HS-5 (cell line): ENCODE measurements at places on chromosomes 7 and 10.

DNA sequence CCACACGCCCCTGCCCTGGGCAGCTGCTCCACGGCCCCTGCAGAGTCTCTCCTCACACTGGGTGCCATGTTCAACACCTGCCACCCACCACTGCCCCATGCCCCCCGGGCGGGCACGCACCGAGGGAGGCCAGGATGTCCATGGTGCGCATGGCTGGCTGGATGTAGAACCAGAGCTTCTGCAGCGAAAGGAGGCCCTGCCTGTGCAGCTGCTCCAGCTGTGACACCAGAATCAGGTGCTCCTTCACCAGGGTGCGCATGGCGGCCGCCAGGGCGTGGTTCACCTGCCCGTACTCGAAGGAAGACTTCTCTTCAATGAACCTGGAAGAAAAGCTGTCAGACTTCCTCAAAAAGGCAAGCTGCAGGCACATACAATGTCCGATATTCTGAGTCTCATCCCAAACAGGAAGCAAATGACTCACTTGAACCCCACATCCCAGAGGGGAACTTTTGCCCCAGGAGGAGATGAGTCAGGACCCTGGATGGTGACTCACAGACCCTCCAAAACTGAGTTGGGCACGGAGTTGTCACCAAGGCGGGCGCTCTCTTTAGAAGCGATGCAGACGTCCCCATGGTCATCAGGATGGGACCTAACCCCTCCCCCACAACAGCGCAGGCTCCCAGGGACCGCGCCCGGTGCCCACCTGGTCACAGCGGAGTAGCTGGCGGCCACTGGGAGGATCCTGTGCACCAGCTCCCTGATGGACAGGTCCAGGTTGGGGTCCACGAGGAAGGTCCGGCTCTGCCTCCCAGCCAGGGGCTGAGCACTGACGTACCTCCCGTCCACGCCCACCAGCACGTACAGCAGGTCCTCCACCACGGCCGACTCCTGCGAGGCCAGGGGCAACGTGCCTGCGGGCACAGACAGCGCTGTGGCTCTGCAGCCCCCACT lies 15.5 kb downstream of the TUBGCP2 start:
- peak; percentile 75 for DNase-seq

GRCh38 chr10:129531969-129532660 lies 65.1 kb downstream of the MGMT start:
- no peak for DNase-seq

DNA sequence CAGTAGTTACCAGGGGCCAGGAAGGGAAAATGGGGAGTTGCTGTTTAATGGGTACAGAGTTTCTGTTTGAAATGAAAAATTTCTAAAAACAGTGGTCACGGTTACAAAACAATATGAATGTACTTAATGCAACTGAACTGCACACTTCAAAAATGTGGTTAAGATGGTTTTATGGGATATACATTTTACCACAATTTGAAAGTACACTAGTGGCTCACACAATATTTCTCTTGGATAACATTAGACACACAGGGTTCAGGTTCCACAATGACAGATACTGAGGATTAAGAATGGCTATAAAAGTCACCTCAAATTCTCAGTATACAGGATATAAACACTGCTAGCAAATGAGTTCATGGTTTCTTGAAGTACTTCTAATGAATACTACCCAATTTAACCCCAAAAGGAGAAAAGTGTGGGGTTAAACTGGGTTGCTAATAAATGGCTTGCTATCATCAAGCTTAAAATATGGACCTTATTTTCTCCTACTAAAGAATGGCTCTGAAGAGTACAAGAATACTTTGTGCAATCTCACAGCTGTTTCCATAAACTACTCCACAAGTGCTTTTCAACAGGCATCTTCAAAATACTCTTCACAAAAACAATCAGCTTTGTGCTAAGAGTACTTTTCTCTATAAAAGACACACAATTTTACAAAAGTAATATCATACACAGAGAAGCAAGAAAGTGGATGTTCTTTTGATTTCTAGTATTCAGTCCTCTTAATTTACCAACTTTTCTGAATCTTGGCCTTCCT lies 92.9 kb downstream of the SRPK2 start:
- DNase-seq: no peak

- no peak for DNase-seq
Measured at GRCh38 chr7:3056234-3057065, 12.8 kb upstream of the CARD11 start.

DNA sequence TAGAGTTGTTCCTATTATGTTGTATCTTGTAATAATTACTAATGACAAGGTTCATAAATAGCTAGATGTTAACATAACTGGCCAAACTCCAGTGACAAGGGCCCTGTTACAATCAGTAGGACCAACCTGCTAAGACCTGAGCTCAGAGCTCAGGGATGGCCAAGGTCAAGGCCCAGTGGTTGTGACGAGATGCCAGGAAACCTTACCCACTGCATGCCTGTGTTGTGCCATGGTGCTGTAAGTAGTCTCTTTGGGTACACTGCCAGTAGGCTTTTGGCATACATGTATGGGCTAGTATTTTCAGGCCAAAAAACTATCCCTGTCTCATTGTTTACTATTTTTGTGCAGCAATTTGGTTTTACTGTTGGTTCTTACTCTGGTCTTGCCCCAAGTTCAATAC lies 7.9 kb upstream of the IDI2 start:
- DNase-seq: no peak

GRCh38 chr10:43229208-43230061 lies 37.4 kb downstream of the RASGEF1A start:
- no peak for DNase-seq

DNA sequence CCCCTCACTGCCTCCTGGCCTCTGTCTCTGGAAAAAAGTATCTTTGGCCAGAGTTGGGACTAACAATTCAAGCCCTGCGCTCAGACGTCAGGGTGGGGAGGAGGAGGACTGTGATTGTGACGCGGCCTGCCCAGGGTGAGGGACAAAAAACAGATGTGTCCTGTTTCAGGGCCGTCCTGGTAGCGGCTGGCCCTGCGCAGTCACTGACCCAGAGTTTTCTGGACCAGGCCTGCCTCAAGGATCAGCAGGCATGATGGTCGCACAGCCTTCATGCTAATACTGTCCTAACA lies 110.1 kb downstream of the CYTH3 start:
- no peak for DNase-seq

DNA sequence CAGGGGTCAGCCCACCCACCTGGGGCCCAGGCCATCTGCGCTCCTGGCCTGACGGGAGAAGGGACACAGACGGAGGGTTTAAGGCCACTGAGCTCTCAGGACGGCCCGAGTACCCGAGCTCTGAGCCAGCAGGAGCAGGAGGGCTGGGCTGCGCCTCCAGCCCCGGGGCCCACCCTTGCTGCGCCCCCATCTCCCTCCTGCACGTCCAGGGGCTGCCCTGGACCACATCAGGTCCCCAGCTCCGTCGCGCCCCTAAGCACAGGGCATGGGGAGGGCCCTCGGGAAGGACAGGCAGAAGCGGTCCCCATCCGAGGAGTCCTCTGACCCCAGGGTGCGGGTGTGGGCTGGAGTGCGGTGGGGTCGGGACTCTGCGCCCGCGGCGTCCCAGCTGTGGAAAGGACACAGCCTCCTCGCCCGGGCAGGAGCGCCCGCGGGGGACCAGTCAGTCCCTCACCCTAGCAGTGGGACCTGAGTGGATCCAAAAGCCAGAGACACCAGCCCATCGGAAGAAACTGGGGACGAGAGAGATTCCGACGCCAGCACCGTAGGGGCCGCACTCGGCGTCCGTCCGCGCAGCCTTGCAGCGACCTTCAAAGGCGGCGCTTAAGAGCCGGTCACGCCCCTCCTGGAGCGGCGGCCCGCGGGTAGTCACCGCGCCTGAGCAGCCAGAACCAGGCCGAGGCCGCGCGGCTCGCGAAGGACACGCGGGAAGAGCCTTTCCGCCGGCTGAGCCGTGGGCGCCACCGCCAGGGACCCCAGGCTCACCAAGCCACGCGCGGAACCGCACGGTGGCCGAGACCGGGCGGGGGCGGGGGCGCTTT lies 15.9 kb downstream of the CAMK2B start:
- DNase-seq: no peak

GRCh38 chr10:14173706-14174594 lies 156.8 kb downstream of the FRMD4A start:
- DNase-seq: no peak

DNA sequence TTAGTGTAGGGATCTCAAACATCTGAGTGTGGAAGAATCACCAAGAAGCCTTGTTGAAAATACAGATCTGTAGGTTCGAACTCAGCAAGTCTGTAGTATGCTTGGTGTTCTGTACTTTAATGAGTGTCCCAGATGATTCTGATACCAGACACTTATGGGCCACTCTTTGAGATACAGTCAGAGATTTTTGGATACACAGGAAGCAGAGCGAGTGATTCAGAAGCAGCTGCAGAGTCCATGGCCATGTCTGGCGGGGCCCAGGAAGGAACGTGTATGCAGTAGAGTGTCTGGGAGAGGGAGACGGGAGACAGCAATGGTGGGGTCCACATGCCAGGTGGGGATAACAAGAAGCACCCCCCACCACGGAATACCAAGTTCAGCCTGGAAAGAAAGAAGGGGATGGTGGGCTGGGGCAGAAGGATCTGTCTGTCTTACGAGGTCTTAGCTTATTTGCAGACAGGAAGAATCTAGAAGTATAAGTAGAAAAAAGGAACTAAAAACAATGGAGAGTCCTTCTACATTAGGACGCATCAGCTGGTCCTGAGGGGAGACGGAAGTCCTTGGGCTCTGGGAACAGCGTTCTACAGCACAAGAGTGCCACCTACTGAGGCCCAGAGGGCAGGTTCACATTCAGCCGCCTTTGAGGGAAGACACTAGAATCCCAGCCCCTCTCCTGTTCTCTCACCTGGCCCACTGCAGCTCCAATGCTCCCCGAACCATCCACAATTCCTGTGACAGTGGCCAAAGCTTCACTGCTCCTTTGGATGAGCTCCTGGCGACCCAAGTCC lies 55.4 kb downstream of the SLC37A3 start:
- no peak for DNase-seq

GRCh38 chr7:157576415-157576814 lies 239.6 kb downstream of the DNAJB6 start:
- no peak for DNase-seq

- no peak for DNase-seq
Measured at GRCh38 chr10:14389981-14390590, 59.4 kb upstream of the FRMD4A start.

DNA sequence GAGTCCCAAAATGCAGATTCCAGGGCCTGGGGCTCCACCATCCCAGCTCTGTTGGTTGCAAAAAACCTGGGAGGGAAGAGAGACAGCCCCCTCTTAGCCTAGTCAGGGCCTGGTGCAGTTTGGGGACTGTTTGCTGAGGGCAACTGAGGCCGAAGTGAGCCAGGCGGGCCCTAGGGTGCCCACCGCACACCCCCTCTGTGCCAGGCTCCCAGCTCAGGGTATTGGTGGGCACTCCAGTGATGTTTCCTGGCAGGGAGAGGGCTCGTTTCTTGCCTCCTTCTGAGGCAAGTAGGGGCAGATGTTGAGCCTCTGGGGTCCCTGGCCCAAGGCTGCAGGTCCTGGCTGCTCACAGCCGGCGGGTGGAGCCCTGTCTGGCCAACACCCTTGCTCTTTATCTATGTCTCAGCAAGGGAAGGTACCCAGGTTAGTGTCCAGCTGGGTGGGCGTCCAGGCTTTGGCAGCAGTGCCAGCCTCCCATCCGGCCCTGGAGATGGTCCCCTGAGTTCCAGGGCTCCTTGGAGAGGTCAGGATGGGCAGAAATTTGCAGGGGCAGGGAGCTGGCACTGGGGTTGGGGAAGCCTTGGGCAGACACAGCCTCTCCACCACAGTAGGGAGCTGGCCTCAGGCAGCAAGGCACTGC lies 37.8 kb downstream of the KCTD7 start:
- DNase-seq: no peak

DNA sequence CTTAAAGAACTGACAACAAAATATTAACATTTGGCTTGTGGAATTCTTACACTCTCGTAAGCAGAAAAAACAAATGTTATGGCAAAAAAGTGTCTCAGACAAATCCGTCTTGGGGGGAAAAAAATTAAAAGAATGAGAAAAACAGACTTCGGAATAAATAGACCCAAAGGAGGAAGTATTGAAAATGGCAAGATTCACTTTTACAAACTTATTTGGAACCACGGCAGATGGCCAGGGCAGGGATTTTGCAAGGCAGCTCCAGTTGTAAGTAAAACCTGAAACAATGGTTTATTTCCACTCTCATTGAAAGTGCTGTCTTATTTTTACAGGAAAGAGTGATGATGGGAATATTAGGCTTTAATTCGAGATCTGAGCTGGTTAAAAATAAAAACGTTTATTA lies 1.5 kb upstream of the ZNF438 start:
- DNase-seq: no peak

DNA sequence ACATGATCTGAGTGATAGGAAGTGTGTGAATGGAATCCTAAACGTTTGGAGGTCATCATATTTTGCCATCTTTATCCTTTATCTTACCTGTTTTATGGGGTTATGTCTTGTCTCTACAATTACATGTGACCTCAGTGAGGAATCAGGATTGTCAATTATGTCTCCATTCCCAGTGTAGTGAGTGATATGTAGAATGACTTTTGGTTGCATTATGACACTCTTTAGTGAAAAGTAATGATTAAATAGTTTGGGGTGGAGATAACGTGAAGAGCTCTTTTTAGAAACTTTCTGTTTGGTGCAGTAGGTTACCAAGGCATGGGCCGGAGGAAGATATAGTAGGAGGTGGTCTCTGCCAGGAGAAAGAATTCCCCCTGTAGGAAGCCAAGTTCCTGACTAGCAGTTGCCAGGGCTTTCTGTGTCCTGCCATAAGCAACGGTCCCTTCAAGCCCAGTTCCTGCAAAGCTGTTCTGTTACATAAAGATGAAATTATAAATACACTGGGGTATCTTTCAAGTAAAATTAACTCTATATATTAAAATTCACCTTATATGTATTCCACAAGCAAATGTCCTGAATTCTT lies 228.2 kb downstream of the NSUN6 start:
- DNase-seq: no peak

- no peak for DNase-seq
Measured at GRCh38 chr7:99034932-99035722, 108.8 kb downstream of the SMURF1 start.

- no peak for DNase-seq
Measured at GRCh38 chr10:84375881-84376280, 47.5 kb downstream of the CCSER2 start.

GRCh38 chr10:51445588-51445987 lies 253.8 kb downstream of the CSTF2T start:
- no peak for DNase-seq

GRCh38 chr7:17194656-17195055 lies 103.8 kb upstream of the AHR start:
- no peak for DNase-seq

GRCh38 chr10:100008142-100008522 lies 1.6 kb downstream of the DNMBP start:
- no peak for DNase-seq

- DNase-seq: no peak
Measured at GRCh38 chr10:101070098-101070497, 8.3 kb downstream of the KAZALD1 start.
